ENCODE measurements at places on chromosomes 13 and 19. TPM values are rescaled to one million over a fixed set of nuclear protein-coding genes. Genes with fewer than 3 reads are reported as not detected.

The DMAC2 gene
- total RNA-seq = 47.6 TPM

DNA sequence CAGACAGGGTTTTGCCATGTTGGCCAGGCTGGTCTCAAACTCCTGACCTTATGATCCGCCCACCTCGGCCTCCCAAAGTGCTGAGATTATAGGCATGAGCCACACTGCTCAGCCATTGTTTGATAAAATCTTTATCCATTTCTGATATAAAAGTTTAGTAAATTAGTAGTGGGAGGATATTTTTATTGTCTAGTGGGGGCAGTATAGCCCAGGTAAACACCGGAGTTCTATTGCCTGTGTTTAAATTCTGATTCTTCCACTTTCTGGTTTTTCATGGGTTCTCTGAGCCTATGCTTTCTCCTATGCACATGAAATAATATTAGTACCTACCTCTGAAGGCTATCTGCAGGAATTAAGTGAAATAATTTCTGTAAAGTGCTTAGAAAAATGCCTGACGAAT is 20.1 kb upstream of the ARHGEF18 start:
- H3K4me3 ChIP-seq = no peak overlapping the region
- no peak overlapping the region for H3K27ac ChIP-seq
- H3K36me3 ChIP-seq = no peaks in the 10 kb centered on the region

DNA sequence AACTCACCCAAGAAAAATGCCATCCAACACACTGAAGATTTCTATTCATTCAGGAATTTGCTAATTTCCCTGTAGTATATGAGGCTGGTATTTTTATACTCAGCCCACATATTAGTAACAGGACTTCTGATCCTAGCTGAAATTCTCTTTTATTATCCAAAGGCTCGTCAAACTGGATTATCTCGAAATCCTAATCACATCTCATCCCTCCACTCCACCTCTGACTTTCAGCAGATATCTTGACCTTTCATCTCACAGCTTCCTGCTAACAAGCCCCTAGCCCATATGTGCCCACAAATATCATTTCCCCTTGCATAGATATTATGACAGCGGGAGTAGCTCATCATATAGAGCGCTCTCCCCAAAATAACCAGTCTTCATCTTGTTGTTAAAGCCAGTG is 279.7 kb downstream of the FGF14 start:
- H3K4me3 ChIP-seq = no peak overlapping the region
- H3K27me3 ChIP-seq = peaks cover 2% of the 10 kb centered on the region
- no peak for DNase-seq
- no peaks in the 10 kb centered on the region for H3K36me3 ChIP-seq

GRCh38 chr13:100262404-100262803 is 173.5 kb downstream of the PCCA start:
- H3K27ac ChIP-seq = no peak overlapping the region
- H3K27me3 ChIP-seq = no peaks in the 10 kb centered on the region
- no peaks in the 10 kb centered on the region for H3K4me1 ChIP-seq

- peak overlapping the region; percentile 75 for H3K27ac ChIP-seq
- H3K4me3 ChIP-seq = peak overlapping the region; percentile 81
- DNase-seq = peak; percentile 57
Measured at GRCh38 chr19:4007836-4008539, 452 bp downstream of the PIAS4 start.

- H3K36me3 ChIP-seq = no peaks in the 10 kb centered on the region
- DNase-seq = peak; percentile 30
- no peak overlapping the region for H3K27ac ChIP-seq
- no peak overlapping the region for H3K4me3 ChIP-seq
Measured at GRCh38 chr19:9917321-9917720, 19.0 kb downstream of the OLFM2 start.

- H3K4me1 ChIP-seq = no peaks in the 10 kb centered on the region
- DNase-seq = no peak
- H3K4me3 ChIP-seq = no peak overlapping the region
Measured at GRCh38 chr13:77503398-77503797, 32.1 kb upstream of the SCEL start.

DNA sequence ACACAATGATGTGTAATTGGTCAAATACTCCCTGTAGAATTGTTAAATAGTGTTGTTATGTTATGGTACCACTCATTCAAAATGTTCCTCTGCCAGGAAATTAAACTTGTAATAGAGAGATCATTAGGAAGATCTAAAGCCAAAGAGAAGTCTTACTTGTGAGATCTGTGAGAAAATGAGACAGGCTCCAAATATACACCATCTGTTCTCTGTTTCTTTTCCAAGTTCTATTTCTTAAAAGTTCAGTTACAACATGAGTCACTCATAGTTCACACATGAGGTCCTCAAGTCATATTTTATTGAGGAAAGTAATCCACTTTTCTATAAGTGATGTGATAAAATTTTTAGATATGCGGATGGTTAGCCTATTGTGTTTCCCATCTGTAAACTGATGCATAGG is 1038.1 kb upstream of the PRR20A start:
- H3K4me3 ChIP-seq = no peak overlapping the region
- no peak overlapping the region for H3K27ac ChIP-seq
- H3K27me3 ChIP-seq = no peaks in the 10 kb centered on the region
- no peaks in the 10 kb centered on the region for H3K4me1 ChIP-seq
- H3K36me3 ChIP-seq = no peaks in the 10 kb centered on the region

The SIGLEC11 gene
- total RNA-seq = not detected

- no peaks in the 10 kb centered on the region for H3K4me1 ChIP-seq
- no peaks in the 10 kb centered on the region for H3K36me3 ChIP-seq
- no peak overlapping the region for H3K27ac ChIP-seq
- no peak overlapping the region for H3K4me3 ChIP-seq
Measured at GRCh38 chr13:97000295-97000925, 6.1 kb upstream of the OXGR1 start.

DNA sequence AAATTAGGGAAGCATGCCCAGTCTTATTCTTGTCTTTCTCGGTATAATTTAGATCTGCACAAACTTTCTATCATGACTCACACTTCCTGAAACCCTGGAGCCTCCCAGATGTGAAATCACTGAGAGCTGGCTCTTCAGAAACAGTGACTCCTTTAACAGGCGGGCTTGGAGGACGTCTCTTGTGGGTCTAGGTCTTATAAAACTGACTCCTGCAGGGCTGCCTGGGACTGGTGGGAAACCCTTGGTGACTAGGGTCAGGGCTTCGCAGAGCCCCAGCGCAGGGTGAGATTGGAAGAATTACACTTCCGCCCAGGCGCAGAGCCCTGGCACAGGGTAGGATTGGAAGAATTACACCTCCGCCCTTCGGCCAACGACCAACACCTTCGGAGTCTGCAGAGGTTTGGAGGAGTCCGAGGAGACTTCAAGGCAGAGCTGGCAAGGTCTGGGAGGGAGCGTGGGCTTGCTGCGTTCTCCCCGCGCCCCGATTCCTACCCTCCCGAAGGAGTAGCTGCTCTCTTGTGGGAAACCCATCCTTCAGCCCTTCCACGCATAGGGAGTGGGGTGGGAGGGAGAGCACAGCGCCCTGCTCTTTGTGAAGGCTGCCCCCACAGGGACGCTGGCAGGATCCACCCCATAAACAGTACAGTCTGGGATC is 43.4 kb upstream of the MAP3K10 start:
- no peak overlapping the region for H3K4me3 ChIP-seq
- no peaks in the 10 kb centered on the region for H3K27me3 ChIP-seq
- H3K27ac ChIP-seq = peak overlapping the region; percentile 56
- peaks cover 42% of the 10 kb centered on the region for H3K4me1 ChIP-seq
- peak; percentile 36 for DNase-seq
- H3K36me3 ChIP-seq = no peaks in the 10 kb centered on the region

DNA sequence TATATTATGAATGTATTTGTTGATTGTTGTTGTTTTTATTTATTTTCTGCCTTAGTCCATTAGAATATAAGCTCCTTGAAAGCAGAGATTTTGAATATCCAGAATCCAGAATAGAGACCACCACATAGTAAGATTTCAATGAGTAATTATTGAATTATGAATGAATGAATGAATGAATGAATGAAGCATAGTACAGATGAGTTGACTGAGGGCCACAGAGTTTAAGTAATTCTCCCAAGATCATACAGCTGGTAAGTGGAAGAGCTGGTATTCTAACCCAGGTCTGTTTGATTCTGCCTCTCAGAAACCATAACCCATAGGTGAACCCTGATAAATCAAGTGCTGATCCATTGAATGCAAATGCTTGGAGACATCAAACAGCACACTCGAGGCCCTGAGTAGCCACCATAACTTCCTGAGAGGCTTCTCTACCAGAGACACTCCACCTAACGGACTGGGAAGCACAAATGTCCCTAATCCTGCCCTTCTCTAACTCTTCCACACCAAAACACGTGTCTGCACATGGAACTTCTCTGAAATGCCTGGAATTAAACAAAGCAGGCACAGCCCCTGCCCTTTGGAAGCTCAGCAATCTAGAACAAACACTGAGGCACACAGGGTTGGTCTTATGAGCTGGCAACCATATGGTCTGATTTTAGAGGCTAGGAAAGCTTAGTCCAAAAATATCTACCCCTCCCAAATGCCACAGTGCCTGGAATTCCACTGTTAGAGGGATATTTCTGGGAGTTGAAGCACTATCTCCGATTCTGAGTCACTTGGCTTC is 190.1 kb downstream of the FOXO1 start:
- H3K36me3 ChIP-seq = no peaks in the 10 kb centered on the region
- no peak overlapping the region for H3K4me3 ChIP-seq
- no peaks in the 10 kb centered on the region for H3K27me3 ChIP-seq

DNA sequence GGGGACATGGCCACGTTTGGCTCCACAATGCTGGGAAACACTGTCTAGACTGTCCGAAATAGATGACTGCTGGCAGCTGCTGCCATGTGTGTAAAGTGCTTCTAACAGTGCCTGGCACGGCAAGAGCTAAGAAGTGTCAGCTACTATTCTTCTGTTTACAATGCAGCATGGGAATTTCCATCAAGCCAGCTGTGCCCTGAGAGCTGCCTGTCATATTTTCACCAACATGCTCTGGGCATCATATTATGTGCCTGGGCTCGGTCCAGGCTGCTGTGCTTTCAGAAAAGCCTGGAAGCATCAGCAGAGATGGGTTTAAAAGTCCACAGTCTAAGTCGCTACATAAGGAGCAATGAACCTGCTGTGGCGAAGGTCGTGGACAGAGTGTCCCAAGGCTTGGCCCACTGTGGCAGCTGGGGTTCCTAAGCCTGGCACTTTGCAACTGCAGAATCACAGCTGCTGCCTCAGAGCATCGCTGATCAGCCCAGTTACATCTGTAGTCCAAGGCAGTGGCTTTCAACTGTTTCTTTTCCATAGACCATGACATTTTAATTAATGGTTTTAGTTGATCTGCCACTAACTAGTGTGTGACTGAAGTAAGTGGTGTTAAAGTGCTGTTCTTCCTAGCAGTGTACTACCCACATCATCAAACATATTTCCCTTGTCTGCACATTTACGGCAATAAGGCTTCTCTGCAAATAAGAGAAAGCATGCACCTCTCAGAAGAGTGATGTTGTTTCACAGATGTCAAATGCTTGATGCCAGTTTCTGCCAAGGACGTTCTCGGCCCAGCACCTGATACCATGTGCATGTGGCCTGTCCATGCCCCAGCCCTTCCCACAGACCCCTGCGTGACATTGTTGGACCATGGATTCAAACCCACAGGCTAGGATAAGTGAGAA is 95.7 kb upstream of the C1QTNF9B start:
- H3K27me3 ChIP-seq = peaks cover 1% of the 10 kb centered on the region
- no peak overlapping the region for H3K4me3 ChIP-seq
- no peaks in the 10 kb centered on the region for H3K4me1 ChIP-seq
- no peak overlapping the region for H3K27ac ChIP-seq
- DNase-seq = no peak

Measured in activated CD8-positive, alpha-beta T cell treated with anti-CD3 and anti-CD28 coated beads for 36 hours (primary cell).